Neural progenitor cell (in vitro differentiated cells): ENCODE measurements at places on chromosomes 4 and X. TPM values are rescaled to one million over a fixed set of nuclear protein-coding genes. Genes with fewer than 3 reads are reported as not detected.

DNA sequence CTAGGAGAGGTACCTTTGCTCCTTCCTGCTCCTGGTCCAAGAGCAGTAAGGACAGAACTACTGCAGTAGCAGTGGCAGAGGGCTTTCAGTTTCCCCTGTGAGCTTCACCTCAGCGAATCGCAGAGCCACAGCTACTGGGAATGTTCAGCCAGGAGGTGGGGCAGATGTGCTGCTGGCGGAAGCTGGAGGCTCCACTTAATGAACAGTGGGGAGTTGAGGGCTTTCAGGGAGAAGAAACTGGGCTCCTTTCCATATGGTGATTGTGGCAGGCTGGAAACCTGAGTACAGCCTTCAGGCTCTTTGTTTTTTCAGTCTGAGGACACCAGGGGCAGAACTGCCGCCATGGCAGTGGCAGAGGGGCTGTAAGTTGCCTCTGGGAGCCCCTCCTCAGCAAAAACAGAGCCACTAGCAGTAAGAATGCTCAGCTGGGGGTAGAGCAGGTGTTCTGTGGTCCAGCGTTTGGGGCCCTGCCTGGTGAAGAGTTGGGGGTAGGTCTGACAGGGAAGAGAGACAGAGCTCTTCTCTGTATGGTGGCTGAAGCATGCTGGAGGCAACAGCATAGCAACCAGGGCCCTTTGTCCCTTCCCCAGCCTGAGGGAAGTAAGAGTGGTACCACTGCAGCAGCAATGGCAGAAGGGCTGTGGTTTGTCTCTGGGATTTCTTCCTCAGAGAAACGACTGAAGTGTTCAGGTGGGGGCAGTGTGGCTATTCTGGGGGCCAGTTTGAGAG is 106.0 kb upstream of the GRXCR1 start:
- DNase-seq = peak; percentile 47

DNA sequence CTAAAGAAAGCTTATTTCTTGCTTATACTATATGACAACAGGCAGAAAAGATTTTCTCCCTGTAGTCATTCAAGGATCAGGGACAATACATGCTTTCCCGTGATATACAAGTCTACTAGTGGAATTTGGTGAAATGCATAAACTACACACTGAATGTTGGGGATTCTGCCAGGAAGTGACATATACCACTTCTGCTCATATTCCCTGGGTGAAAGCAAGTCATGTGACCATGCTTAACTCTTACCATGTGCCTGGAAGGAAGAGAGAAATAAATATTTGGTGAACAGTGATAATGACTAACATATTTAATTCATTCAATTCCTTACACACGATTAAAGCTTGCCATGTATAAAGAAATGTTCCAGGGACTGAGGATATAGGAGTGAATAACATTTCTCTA is 534.6 kb downstream of the PPARGC1A start:
- no peak for DNase-seq

GRCh38 chr4:7987148-7987989 is 47.7 kb upstream of the AFAP1 start:
- peak; percentile 80 for DNase-seq

DNA sequence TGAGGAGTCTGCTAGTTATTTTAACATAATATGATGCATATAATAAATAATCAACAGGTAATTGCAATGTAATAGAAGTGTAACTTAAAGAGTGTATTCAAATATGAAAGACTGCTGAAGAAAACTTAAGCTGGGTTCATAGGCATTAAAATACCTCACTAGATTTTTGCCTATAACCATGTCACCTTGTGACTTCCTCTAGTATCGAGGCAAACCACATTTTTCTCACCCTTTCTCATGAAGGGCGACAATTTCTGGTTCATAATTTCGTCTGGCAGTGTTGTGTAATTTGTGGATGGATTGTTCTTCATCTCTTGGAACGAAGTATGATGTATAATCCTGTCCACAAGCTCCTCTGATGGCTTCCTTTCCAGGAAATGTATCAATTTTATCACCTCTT is 16.0 kb downstream of the SULT1E1 start:
- DNase-seq = no peak

GRCh38 chrX:118225711-118226428 is 109.3 kb upstream of the KLHL13 start:
- DNase-seq = no peak

DNA sequence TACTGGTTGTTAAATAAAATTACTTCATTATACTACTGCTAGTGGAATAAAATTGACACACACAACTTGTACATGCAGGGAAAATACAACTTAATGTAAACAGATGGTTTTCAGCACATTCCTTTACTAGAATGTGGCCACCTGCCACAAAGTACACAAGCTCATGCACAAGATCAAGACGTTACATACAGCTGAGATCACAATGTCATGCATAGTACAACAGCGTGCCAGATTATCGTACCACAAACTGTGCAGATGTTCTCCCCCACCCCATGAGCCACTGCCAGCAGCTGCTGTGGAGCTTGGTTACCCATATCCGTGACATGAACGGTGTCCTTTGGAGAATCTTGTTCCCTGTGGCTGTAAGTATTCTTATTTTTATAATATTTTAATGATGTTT is 27.7 kb downstream of the FBXO8 start:
- no peak for DNase-seq

CFAP99 gene
- total RNA-seq = not detected in 2 replicates

RPS6KA6 gene
- 14.1 and 20.0 TPM in 2 replicates for total RNA-seq

PRIMPOL gene
- 22.4 and 46.6 TPM in 2 replicates for total RNA-seq

THOC2 gene
- 115 and 201 TPM in 2 replicates for total RNA-seq
